ENCODE measurements at places on chromosomes 3 and 15. TPM values are rescaled to one million over a fixed set of nuclear protein-coding genes. Genes with fewer than 3 reads are reported as not detected.

RBSN gene
- total RNA-seq = 28.2 TPM

EPM2AIP1 gene
- total RNA-seq = 20.9 TPM

PYGO1 gene
- 10.4 TPM for total RNA-seq

MUSTN1 gene
- not detected for total RNA-seq

RBPMS2 gene
- total RNA-seq = not detected

LMAN1L gene
- total RNA-seq = not detected

FRMD4B gene
- total RNA-seq = under 0.01 TPM

HES1 gene
- total RNA-seq = 3.7 TPM

NEK11 gene
- 6.0 TPM for total RNA-seq

PLSCR5 gene
- total RNA-seq = not detected

SLC9C1 gene
- 0.30 TPM for total RNA-seq

GBE1 gene
- 218 TPM for total RNA-seq

DLL4 gene
- 0.14 TPM for total RNA-seq

GREM1 gene
- 41.6 TPM for total RNA-seq

CLRN1 gene
- total RNA-seq = not detected

BMF gene
- 0.14 TPM for total RNA-seq

ECE2 gene
- not detected for total RNA-seq

CCDC39 gene
- not detected for total RNA-seq

GRIP2 gene
- total RNA-seq = 0.09 TPM

C3orf20 gene
- total RNA-seq = not detected

C3orf33 gene
- total RNA-seq = 2.9 TPM

All from smooth muscle cell of the umbilical artery (primary cell).